Cerebellar nuclear complex (tissue), 1 donor: ENCODE measurements at places on chromosomes 4 and X.

DNA sequence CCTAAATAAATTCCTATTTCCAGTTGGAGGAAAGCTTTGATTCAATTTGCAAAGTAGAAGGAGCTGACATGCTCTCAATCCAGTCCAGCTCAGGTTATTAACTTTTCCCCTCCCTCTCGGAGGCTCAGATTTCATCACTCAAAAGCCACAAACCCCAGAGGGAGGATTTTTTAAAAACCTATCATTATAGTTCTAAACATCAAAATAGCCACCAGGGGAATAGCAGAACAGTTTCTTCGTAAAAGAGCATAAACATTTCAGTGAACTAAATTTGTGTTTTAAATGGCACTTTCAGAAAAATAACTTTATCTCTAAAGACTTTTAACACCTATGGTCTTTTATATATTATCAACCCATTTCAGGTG lies 8.8 kb downstream of the GPRIN3 start:
- no peak for DNase-seq

- no peak for DNase-seq
Measured at GRCh38 chrX:153400146-153401132, 711 bp downstream of the PNMA6E start.

DNA sequence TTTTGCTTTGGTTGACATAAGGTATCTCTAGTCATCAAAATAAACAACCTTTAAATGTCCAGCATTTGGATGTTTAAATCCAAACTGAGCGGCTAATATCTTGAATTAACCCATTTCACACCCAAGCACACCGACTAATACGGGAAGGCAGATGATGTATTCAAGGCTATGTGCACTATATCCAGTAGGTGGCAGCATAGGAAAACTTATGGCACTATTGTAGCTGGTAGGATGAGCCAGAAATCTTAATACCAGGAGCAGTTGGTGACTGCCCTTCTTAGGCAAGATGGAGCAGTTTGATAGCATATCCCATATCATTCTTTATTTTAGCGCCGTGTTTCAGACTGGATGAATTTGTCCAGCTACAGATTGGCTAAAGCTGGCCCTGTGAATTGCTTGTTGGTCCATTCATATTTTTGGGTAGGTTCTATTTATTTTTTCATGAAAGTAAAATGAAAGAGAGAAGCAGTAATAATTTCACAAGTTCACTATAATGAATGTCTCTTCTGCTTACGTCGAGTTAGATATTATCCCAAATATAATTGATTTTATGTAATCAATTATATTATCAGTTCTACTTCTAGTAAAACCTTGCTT lies 24.4 kb downstream of the UCHL1 start:
- DNase-seq, result no peak

DNA sequence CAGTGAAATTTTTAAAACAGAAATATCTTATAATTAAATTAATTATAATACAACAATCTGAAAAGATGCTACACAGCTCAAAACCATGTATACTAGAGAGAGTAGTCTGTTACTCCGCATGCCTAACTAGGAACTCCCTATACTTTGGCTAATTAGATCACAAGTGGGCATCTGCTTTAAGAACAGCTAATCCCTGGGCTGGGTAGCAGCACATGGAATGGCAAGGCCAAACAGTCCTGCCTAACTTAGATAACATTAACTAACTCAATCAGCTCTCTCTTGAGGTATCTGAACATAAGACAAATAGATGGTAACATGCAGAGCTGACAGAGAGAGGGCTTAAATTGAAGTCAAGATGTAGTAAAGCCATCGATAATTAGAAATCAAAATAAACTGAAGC lies 9.9 kb downstream of the CHIC2 start:
- no peak for DNase-seq

DNA sequence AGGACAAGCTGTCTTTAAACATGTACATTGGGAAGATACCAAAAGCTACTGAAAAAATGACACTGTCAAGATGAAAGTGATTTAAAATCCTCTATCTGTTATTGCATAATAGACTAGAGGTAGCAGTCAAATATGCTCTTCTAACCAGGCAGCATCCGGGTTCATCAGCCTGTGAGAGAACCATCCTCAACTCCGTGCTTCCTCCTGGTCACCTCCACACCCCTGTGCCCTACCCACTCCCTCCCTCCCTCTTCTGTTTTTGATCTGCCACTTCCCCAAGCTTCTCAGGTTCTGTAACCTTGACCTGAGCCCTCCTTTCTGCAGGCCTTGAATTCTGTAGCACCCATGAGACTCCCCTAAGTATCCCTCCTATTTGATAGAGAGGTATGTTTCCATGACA lies 5.9 kb downstream of the NOX1 start:
- DNase-seq, result no peak

DNA sequence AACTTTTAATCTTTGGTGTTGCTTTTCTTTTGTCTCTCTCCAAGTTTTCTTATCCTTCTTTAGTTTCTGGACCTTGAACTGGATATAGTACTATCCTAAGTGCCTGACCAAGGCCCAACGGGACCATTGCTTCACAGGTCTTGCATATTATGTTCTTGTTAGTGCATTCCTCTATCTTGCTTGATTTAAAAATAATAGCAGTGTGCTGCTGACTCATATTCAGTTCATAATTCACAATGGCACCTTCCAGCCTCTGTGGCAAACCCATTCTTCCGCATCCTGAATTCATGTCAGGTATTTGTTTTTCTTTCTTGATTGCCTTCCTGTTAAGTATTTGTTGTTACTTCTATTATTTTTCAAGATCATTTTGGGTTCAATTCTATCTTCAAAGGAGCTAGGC lies 197.1 kb upstream of the GIMD1 start:
- DNase-seq, result no peak

DNA sequence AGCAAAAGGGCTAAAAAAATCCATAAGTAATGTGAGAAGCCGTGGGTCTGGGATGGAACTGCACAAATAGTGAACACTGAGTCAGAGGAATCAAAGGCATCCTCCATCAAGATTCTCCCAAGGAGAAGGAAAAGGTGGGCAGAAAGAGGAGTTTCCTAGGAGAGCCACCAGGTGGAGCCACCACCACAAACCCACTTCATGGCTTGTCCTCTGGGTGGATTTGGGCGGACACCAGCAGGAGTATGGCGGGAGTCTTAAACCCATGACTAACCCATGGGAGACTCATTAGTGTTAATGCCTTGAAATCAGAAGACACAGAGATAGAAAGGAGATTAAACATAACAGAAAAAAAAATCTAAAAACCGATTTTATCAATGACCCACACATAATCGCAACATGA lies 147.7 kb downstream of the SH3KBP1 start:
- DNase-seq, result no peak

DNA sequence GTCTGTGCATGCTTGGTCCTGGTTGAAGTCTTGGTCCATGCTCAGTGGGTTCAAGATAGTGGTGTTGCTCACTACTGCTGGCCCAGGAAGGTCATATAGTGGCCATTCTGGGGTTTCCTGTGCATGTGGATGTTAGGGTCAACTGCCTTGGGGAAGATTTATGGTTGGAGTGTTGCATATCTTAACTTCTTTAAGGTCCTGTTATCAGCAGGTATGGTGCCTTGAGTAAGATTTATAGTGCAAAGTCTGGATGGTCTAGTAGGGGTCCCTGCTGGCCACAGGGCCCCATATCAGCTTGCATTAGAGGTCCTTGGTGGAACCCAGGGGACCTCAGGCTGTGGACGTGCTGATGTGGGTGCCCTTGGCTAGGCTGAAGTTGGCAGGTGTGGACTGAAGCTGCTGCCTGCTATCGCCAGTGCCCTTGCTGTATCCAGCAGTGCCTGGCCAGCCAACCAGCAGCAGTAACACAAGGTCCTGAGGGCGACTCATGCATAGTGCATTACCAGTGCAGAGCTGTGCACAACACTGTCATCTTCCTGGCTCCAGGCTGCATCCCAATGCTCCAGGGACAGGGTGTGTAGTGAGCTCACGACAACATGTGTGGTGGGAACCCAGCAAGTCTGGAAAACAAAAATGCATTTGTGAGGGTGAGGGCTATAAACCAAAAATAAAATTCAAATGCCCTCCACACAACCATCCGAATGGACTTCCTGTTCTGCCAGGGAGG lies 61.0 kb downstream of the BEX3 start:
- DNase-seq, result no peak

DNA sequence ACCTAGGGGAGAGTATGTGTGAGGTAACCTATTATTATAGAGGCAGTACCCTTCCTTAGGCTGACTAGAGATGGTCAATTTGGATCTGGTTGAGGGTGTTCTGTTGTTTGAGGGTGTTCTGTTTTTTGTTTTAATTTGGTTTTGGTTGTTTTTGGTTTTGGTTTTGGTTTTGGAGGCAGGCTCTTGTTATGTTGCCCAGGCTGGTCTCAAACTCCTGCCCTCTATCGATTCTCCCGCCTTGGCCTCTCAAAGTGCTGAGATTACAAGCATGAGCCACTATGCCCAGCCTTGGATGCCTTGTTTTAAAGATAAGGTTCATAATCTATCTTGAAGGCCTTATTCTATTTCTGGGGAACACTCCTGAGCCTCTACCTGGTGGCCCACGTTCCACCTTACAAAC lies 912 bp downstream of the CXorf65 start:
- no peak for DNase-seq

GRCh38 chrX:49761481-49761880 lies 65.7 kb upstream of the PAGE1 start:
- DNase-seq, result no peak

- no peak for DNase-seq
Measured at GRCh38 chr4:167421201-167421600, 186.9 kb upstream of the SPOCK3 start.

DNA sequence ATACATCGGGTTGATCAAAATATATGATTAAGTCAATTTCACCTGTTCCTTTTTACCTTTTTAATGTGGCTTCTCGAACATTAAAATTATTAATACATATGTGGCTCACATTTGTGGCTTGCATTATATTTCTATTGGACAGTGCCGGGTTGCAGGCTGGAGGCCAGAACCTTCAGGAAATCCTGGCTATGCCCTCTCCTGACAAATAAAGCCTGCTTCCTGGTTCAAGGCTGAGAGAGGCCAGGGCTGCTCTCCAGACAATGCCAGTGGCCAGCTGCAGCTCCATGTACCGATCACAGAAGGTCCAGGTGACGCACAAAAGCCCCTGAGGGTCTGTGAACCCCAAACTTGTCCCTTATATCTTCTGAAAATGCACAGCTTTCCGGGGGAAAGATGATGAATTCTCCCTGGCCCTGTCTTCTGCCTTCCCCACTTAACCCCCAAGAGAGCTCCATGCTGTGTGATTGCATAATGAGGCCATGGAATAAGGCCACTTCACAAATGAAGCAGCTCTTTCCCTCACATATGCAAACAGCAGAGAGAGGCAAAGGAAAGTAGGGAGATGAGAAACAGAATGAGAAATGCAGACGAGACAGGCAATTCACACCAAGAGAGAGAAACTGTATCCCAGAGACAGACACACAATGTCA lies 241.2 kb downstream of the BCOR start:
- DNase-seq, result no peak

DNA sequence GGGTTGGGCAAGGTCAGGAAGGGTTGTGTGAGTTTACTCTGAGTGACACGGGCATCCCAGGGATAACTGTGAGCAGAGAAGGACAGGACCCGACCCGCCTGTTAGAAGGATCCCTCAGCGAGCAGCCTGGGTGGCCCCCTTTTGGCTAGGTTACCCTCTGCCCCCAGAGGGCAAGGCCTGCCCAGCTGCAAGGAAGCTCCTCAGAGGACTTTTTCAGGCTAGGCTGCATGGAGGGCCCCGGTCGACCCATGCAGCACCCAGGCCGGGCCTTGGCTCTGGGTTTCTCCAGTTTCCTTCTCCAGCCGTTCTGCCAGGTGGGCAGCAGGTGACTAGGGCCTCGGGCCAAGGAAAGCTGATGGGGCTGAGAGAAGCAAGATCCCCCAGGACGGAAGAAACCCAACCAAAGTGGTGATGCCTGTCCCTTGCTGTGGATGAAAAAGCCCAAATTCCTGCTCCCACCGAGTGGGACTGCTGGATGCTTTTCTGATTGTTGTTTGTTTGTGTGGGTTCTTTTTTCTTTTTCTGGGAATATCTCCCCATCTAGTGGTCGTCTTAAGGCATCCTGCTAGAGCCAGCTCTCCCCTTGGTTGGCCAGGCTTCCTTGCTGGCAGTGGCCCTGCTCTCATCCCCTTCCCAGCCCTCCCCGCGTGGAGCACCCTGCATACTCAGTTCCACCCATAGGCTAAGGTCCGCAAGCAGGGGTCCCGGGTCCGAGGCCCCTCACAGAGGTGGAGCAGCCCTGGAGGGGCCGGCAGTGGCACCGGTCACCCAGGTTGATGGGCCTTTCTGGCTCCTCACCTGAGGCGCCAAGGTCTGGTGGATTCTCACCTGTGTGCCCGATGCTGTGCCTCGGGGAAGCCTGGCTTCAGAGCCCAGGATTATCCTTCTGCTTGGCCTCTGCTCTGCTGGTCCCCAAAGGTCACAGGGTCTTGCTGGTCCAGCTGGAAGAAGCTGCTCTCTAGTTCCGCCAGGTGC lies 1.8 kb downstream of the ZFP92 start:
- DNase-seq, result no peak

DNA sequence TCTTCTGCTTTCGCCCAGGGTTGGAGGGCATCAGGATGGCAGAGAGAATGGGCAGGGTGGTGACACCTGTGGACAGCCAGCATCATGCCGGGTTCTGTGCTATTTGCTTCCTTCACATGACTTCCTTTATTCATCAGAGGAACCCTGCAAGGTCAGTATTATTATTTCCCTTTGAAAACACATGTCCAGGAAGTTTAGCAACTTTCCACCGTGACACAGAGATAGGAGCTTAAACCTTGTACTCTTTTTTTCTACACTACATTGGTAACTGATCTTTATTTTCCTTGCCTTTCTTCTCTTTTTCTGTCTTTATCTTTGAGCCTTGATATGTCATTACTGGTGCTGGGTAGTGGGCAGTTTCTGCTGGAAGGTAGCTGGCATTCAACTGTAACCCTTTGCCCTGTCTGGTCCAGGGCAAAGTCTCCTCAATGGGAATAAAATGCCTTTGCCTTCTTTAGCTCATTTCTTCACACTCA lies 5.0 kb upstream of the MGST2 start:
- DNase-seq, result no peak

- no peak for DNase-seq
Measured at GRCh38 chr4:122364700-122365404, 14.0 kb upstream of the ADAD1 start.
